Lung (tissue), 17 donors: ENCODE measurements at places on chromosomes 2 and 18. TPM values are rescaled to one million over a fixed set of nuclear protein-coding genes. Genes with fewer than 3 reads are reported as not detected.

DNA sequence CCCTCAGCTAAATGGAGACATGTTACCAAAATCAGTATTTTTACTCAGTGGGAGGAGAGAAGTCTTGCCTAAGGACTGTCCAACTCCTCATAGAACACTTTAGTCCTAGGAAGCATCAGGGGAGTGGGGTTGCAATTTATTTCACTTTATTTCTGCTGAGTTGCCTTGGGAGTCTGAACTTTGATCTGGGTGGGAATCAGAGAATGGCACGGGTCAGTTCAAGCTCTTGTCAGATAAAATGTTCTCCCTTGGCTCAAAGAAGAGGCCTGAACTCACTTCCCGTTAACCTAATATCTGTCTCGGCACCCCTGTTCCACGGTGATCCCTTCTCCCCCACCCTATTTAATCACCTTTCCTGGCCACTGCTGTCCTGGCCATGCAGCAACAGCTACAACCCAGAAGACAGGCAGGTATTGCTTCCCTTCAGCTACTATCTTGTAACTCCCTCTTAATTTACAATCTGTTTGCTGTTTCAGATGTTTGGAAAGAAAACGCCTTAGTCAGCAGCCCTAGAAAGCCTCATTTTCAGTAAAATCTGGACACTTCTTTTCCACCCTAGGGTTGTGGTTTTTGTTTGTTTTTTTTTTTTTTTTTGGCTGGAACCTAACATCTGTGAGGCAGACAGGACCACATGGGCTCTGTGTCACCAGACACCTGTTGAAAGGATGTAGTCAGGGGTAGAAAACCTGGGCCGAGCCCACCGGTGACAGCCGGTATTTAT, 52.5 kb downstream of the SERTAD2 start:
- H3K27me3 ChIP-seq: no peaks in the 10 kb centered on the region
- no peak overlapping the region for H3K27ac ChIP-seq
- no peak for DNase-seq
- peaks cover 3% of the 10 kb centered on the region for H3K4me1 ChIP-seq
- no peaks in the 10 kb centered on the region for H3K36me3 ChIP-seq
- no peak overlapping the region for H3K4me3 ChIP-seq

- H3K4me1 ChIP-seq: no peaks in the 10 kb centered on the region
- no peaks in the 10 kb centered on the region for H3K27me3 ChIP-seq
- DNase-seq: no peak
- no peaks in the 10 kb centered on the region for H3K36me3 ChIP-seq
- no peak overlapping the region for H3K27ac ChIP-seq
Measured at GRCh38 chr2:228039752-228040534, 141.5 kb downstream of the SPHKAP start.

DNA sequence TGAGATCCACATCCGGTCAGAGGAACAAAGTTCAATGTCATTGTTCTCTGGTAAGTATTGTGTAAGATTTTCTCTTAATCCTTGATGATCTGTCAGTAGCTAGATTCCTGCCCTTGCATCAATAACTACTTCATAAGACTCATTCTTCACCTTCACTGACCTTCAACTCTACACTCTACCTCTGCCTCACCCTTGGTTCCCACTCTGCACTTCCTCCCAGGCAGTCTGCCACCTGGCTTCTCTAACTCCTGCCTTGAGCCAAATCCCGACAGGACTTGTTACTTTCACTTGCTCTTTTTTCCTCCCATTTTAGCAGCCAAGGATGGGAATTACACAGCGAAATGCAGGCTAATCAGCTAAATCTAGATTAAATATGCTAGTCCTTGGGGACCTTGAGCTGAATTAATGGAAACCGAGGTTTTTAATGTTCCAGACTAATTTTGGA, 190.7 kb downstream of the DLGAP1 start:
- no peaks in the 10 kb centered on the region for H3K4me1 ChIP-seq
- H3K36me3 ChIP-seq: no peaks in the 10 kb centered on the region
- no peak overlapping the region for H3K27ac ChIP-seq
- DNase-seq: peak; percentile 64
- H3K4me3 ChIP-seq: no peak overlapping the region
- no peaks in the 10 kb centered on the region for H3K27me3 ChIP-seq

GRCh38 chr2:229045671-229046070, 225.4 kb downstream of the PID1 start:
- H3K36me3 ChIP-seq: no peaks in the 10 kb centered on the region
- H3K4me3 ChIP-seq: no peak overlapping the region
- DNase-seq: no peak
- H3K27me3 ChIP-seq: no peaks in the 10 kb centered on the region
- H3K27ac ChIP-seq: no peak overlapping the region
- H3K4me1 ChIP-seq: no peaks in the 10 kb centered on the region

DNA sequence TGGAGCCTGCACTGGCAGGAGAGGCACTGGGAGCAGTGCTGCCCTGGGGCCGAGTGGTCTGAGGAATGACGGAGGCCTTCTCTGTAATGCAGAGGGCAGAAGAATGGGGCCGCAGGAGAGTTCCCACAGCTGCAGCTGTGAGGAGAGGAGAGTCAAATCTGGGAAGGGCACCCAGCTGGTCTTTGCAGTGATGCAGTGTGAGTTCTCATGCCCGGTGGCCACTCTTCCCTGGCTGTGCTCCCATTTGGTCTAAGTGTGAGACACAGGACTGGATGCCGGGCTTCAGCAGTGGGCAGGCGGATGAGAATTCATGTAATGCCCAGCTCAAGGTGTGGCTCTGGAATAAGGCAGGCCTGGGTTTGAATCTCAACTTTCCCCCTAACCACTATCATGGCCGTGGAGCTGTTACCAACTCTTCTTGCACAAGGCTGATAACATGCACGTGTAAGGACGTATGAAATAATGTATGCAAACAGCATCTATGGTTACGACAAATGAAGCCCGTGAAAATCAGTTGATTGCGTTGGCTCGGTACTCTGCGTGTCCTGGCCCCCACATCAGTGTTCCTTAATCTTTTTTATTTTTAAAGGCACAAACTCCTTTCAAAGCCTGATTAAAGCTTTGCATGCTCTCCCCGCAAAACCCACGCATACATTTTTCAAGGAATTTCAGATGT, 71.6 kb downstream of the ACKR3 start:
- DNase-seq: no peak
- no peaks in the 10 kb centered on the region for H3K27me3 ChIP-seq
- H3K36me3 ChIP-seq: no peaks in the 10 kb centered on the region
- no peak overlapping the region for H3K27ac ChIP-seq
- H3K4me3 ChIP-seq: no peak overlapping the region
- no peaks in the 10 kb centered on the region for H3K4me1 ChIP-seq

- DNase-seq: peak; percentile 51
- H3K4me1 ChIP-seq: peaks cover 12% of the 10 kb centered on the region
- H3K36me3 ChIP-seq: no peaks in the 10 kb centered on the region
- H3K27ac ChIP-seq: no peak overlapping the region
- H3K4me3 ChIP-seq: no peak overlapping the region
Measured at GRCh38 chr2:120675460-120676130, 60.1 kb upstream of the GLI2 start.

GRCh38 chr18:66630831-66631230, 26.9 kb upstream of the CDH19 start:
- H3K27ac ChIP-seq: no peak overlapping the region
- DNase-seq: no peak
- no peaks in the 10 kb centered on the region for H3K4me1 ChIP-seq
- H3K36me3 ChIP-seq: no peaks in the 10 kb centered on the region

The UGT1A5 gene
- total RNA-seq: not detected
